Activated CD4-positive, alpha-beta T cell treated with anti-CD3 and anti-CD28 coated beads for 24 hours (primary cell): ENCODE measurements at places on chromosomes 16 and 17.

DNA sequence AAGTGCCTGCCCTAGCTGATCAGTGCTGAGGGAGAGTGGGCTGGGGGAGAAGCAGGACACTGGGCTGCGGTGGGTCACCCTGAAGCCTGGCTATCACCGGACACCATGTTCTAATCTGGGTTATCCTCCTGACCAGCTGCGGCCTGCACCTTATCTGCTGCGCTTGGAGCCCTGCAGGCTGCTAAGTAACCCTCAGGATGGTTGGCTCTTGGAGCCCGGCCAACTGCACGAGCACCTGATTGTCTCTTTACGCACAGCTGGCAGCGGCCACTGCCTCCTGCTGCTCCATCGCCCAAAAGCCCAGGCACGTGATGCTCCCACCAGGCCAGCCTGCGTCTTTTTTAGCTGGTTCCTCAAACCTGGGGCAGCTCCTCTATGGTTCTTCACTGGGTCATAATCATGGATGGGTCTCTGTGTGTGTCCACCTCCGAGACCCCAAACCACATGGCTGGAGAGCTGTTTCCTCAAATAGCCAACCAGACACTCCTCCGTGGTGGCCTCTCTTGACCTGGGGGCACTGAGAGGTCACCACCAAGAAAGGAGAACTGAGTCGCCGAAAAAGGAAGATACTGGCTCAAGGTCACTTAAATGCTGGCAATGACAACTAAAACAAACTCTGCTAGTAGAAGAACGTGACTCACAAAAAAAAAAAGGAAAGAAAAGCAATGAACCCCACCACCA is 21.7 kb downstream of the SPHK1 start:
- DNase-seq = no peak

DNA sequence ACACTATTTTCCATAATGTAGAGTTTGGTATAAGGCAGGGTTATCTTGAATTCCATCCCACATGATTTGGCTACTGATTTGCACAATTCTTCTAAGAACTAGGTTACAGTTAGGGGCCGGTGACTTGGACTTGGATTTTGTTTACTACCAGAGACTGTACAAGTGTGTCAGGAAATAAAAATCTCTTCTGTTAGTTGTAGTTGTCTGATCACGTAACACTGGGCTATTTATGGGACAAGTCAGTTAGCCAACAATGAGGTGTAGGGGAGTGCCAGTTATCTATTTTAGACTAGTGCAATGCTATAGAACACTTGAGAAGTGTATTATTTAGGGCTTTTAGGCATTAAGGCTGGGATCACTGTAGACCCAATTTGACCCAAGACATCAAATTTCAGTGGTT is 39.7 kb upstream of the GHDC start:
- DNase-seq = no peak

GRCh38 chr16:89844739-89845339 is 16.6 kb downstream of the SPIRE2 start:
- DNase-seq = no peak

DNA sequence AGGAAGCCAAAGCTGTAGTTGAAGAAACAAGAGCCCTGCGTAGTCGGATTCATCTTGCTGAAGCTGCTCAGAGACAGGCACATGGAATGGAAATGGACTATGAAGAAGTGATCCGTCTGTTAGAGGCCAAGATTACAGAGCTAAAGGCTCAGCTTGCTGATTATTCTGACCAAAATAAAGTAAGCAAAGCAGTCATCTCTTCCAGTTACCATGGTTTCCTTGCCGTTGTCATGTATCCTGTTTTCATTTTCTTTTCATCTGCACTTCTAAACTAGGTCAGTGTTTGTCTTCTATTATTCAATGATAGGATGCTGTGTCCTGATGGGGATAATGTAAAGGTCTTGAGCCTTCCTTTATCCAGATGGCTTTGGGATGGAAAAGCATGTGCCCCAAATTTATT is 104.3 kb downstream of the STXBP4 start:
- DNase-seq = no peak

DNA sequence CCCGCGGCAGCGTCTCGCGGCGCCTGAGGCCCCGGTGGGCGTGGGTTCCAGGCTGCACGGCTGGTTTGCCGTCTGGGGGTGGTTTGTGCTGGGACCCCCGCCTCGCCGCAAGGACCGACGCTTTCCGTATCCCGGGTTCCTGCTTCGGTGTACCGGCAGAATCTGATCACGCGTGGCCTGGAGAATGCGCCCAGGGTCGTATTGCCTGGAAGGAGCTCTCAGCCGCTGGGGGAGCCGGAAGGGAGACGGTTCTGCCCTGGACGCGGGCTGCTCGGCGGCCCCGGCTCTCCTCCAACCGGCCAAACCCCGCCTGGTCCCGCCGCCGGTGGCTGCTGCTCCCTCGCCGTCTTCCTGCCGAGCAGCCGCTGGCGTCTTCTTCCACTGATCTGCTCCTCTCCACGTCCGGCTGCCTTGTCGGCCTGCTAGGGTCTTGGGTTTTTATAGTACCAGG is 39.8 kb downstream of the ZNF778 start:
- DNase-seq = no peak

- DNase-seq = no peak
These were observed 2.8 kb downstream of the FA2H start for GRCh38 chr16:74771656-74772315.
